ENCODE measurements at places on chromosomes 3 and 15. TPM values are rescaled to one million over a fixed set of nuclear protein-coding genes. Genes with fewer than 3 reads are reported as not detected.

Gene ASB14
- total RNA-seq, result not detected

DNA sequence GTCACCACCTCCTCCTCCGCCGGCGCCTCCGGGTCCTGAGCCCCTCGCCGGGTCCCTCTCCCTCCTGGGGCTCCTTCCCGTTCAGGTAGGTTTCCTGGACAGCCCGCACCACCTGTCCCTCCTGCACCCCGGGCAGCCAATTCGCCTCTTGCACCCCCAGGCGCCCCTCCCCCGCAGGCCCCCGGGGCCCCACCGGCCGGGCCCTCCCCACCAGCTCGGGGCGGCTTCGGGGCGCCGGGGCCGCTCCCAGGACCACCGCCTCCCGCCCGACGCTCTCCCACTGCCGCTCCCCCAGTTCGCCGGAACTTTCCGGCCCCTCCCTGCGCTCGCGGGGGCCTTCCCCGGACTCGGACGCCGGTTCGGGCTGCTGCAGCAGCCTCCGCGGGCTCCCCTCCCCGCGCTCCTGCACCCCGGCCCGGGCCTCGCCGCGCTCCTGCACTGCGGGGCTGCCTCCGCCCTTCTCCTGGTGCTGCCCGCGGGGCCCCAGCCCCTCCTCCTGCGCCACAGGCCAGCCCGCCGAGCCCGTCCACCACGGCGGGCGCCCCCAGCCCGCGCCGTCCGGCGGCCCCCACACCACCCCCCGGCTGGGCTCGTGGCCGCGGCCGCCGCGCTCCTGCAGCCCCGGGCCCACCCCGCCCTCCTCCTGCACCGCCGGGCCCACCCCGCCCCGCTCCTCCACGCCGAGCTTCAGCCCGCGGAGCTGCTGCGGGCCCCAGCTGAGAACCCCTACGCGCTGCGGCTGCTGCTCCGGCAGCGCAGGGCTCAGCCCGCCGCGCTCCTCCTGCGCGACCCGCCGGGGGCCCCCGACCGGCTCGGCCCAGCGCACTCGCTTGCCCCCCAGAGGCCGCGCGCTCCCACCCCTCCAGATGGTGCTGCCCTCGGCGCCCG lies 587 bp upstream of the TNK2 start:
- DNase-seq, result peak; percentile 24

GRCh38 chr3:112813723-112814171 lies 32.9 kb downstream of the CD200R1L start:
- no peak for DNase-seq

GRCh38 chr15:100667405-100668347 lies 65.3 kb downstream of the ASB7 start:
- DNase-seq, result no peak

- DNase-seq, result no peak
Measured at GRCh38 chr3:23710555-23710954, 95.2 kb upstream of the UBE2E1 start.

GRCh38 chr3:127716384-127716783 lies 43.6 kb downstream of the ABTB1 start:
- DNase-seq, result no peak
